ENCODE measurements at places on chromosomes 2 and 18.

GRCh38 chr2:58645017-58645416, 403.9 kb upstream of the FANCL start:
- no peak for DNase-seq

DNA sequence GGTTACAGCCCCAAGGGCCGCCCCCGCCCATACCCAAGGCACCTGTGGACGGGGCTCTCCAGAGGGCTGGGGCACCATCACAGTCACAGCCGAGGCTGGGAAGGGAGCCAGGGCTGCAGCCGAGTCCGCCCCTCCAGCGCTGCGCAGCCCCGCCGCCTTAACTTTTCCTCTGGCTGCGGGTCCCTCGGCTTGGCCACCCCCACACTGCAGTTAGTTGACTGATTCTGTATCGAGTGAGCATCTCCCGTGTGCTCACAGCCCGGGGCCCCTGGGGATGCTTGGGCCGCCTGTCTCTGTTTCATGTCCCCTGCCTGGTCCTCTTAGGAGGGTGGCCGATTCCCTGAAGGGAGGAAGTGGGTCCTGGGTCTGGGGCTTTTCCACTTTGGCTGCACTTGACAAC, 33.7 kb downstream of the EMILIN2 start:
- no peak for DNase-seq

- no peak for DNase-seq
Measured at GRCh38 chr18:13381331-13381730, 162.8 kb downstream of the LDLRAD4 start.

DNA sequence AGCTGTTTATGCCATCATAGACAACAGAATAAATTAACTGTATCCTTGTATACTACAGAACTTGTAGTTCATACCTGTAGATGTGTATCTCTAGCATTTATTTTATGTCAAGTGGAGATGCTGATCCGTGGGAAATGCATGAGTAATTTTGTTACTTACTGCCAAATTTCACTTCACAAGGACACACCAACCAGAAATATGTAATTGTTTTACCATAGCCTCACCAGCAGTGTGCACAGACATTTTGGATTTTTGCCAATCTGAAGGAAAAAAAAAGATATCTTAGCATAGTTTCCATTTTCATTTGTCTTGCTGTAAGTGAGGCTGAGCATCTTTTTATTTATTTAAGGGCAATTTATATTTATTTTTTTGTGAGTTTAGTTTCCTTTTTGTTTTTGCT, 265.1 kb upstream of the OSR1 start:
- DNase-seq: no peak

DNA sequence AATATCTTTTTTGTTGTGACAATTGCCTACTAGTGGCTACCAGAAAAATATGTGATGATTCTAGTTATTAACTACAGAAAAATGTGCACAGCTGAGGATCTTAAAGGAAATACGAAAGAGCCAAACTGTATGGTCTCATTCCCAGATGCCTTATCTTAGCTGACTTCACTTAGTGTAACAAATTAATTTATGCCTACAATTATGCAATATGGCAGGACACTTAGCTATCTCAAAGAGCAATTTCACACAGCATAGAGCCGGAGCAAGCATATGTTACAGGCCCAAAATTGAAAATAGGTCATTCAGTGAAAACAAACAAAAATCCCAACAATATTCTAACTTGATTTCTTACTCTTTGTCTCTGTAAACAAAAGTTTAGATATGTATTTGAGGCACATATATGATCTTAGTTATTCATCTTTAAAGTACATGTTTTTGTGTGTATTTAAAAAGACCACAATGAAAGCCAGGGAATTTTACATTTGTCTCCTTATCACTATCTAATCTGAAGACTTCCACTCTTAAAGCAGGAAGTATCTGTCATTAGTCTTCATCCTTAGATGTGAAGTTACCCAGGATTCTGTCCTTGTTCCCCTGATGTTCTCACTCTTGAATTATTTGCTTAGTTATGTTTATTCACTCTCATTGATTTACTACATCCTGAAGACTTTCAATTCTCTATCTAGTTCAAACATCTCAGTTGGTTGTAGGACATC, 1579.0 kb upstream of the NXPH2 start:
- DNase-seq: no peak

DNA sequence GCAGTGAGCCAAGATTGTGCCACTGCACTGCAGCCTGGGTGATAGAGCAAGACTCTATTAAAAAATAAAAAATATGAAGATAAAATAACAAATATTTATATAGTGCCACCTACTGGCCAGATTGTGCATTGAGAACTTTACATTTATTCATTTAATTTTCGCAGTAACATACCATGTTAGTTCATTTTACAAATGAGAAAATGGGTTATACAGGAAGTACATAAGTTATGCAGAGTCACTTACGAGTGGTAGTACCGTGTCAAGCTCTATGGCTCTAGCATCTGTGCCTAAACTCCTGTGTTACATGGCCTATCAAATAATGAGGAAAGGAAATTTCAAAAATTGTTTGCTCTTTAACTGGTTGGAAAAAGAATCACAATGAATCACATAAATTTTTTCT, 27.9 kb downstream of the RIF1 start:
- no peak for DNase-seq

DNA sequence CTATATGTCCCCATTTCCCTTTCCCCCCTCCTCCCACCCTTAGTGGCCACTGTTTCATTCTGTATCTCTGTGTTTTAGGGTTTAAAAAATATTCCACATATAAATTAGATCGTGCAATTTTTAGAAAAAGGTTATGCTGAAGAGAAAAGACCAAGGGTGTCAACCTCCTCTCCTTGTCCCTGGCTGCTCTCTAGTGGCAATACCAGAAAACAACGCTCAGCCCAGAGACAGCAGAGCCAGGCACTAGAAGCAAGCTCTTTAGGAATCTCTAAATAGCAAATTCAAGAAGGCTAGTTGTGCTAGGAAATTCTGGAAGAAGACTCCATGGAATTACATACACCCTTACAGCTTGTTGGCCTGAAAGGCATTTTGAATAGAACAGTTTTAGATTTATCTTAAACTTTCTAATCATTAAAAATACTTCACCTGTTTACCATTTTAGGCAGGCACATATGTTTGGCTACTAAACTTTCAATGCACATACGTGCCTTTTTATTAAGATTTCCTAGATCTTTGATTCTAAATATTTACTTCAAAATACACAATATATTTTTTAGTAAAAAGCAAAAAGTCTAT, 35.1 kb upstream of the RASGRP3 start:
- DNase-seq: peak; percentile 52

DNA sequence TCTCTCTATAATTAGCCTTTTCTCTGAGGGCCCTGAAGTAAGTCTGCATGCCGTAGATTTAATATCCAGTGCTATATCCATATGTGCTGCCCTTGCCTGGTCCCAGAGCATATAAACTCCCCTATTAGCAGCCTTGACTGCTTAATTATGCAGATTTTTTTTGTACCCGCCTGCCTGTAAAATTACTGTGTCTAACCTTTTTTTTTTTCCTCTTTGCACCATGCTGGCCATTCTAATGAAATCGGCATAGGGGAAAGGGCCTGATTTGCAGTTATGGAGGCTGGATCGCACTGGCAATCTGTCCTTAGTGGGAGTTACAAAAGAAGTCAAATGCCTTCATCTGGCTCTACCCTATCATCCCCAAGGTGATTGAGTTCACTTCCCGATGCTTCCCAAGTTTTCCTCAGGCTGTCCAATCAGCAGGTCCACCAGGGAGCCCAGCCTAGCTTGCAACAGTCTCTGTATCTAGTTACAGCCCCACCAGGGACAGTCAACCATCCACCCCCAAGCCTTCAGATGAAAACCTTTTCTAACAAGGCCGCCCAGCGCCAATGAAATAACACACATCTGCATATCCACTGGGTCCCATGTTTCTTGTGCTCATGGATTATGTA, 239.0 kb downstream of the ZNF521 start:
- no peak for DNase-seq

- DNase-seq: no peak
Measured at GRCh38 chr18:38047820-38048219, 482.2 kb upstream of the CELF4 start.

GRCh38 chr2:174970092-174970491, 35.1 kb downstream of the CHN1 start:
- DNase-seq: no peak

DNA sequence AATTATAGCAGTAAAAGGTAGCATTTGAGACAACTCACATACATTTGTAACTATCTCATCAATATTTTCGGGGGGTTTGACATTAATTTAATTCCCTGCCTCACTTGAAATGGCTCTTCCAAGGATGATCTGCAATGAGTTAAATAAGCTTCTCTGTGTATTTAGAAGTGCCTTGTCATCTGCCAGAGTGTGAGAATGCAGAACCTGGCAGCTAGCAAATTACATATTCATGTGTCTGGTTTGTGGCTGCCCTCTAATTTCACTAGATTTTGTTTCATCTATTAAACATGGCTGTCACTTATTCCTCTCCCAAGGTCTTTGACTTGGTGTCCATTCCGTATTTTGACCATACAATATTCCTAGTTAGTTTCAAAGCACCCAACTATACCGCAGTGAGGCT, 158.3 kb upstream of the CAVIN2 start:
- no peak for DNase-seq

DNA sequence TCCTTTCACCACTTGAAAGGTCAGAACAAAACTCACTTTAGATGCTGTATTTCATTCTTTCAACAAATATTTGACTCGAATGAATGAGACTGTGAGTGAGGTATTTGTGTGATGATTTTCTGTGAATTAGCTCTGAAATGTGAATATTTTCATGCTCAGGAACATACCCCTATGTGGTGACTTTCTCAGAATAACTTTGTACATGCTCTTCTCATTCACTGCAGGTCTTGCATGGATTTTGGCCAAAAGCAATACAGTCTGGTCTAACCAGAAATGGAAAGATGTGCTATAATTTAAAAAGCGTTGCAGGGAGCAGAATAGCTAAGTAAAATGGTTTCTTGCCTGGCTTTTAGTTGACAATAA, 75.5 kb downstream of the MYCN start:
- no peak for DNase-seq

- no peak for DNase-seq
Measured at GRCh38 chr18:53984021-53984420, 240.4 kb downstream of the MBD2 start.

- no peak for DNase-seq
Measured at GRCh38 chr2:98727369-98728087, 3.4 kb downstream of the MGAT4A start.

DNA sequence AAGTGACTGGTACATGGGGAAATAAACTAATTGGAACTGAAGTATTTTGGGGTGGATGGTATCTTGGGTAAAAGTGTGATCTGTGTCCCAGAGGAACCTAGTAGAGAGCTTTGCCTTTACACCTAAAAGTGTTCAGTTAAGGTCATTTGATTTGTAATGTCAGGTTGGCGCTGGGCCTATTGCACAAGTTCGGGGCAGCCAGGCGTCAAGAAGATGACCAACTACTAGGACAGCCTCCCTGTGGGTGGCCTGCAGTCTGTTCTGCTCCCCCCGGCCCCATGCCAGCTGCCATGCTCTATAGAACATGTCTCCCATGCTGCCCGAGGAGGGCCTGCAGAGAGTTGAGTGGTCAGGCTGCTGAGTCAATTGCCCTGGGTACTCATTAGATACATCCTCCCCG, 10.1 kb downstream of the RRM2 start:
- DNase-seq: no peak

DNA sequence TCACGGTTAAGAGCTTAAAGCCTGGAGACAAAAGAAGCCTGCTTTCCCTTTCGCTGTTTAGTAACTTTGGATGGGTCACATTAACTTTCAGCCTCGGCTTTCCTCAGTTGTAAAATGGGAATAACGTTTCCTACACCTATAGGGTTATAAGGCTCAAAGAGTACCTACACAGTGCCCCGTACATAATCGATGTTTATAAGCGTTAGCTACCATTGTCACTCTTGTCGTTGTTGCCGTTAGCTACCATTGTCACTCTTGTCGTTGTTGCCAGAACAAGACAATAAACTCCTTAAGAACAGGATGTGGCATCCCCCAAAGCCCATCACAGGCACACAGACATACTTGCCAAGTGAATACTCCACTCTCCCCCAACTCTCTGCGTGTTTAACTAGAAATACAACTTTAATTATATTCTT, 901 bp upstream of the MFSD6 start:
- DNase-seq: peak; percentile 43

GRCh38 chr2:72794572-72794971, 31.3 kb downstream of the EXOC6B start:
- no peak for DNase-seq

DNA sequence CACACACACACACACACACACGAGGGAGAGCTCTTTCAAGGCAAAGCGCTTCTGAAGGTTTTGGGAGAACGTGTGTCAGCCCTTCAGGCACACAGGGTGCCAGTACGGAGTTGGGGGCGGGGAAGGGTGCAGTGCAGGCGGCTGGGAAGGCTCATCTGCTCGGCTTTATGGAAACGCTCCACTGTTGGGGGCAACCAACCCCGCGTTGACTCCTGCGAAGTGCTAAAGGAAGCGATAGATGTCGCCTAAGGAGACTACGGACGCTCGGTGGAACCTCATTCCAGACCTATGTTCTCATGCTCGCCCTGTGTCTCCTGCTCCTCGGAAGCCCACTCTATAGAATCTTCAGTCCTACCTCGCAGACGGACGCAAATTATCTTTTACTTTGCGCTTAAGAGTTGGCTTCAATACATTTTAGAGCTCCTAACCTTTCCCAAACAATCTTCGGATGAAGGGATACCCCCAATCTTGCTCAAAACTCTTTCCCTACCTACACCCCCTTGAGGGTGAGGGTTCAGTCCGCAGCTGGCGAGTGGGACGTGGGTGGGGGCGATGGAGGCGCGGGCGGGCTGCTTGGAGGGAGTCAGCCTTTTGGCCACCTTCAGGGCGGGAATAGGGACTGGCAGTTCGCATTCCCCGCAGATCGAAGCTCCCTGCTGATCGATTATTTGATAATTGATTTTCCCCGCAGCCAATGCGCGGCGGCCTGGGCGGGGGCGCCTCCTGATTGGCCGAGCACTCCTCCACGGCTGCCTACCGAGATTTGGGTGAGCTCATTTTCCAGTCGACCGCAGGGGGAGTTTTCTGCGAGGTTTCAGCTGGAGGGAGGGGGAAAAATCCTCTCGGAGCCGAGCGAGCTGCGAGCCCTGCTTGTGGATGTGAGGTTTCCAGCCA, 1.9 kb upstream of the MEIS1 start:
- peak; percentile 90 for DNase-seq

DNA sequence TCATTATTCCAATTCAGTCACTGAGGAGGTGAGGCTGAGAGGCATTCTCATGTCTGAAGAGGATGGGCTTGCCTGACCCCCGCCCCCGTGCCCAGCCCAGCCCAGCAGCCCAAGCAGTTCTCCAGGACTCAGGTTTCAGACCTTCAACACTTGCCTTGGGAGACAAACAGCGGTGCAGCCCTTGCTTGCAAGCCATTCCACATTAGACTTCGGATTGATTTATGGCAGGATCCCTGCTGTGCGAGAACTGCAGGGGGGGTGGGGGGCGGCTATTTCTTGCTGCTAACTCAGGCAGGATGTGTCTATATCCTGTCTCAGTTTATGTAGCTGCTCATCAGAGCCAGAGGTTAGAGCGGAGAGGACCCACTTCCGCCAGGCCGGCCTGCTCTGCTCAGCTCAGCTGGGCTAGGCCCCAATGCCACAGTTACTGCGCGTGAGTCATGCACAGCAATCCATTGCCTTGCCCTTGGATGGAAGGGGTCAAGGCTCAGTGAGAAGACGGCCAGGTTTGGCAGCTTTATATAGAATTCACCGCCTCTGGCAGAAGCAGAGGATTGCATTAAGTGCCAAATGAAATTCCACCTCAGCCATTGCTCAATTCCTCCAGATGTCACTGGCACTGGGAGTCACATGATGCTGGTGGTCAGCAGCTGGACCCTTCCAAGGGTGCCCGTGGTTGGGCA, 1.8 kb downstream of the GYPC start:
- DNase-seq: no peak
